ENCODE measurements at places on chromosomes 5 and 9.

GRCh38 chr9:6006749-6007057, 8.7 kb downstream of the RANBP6 start:
- no peak for DNase-seq

- no peak for DNase-seq
These were observed 163.5 kb downstream of the CD180 start for GRCh38 chr5:67032921-67033664.

DNA sequence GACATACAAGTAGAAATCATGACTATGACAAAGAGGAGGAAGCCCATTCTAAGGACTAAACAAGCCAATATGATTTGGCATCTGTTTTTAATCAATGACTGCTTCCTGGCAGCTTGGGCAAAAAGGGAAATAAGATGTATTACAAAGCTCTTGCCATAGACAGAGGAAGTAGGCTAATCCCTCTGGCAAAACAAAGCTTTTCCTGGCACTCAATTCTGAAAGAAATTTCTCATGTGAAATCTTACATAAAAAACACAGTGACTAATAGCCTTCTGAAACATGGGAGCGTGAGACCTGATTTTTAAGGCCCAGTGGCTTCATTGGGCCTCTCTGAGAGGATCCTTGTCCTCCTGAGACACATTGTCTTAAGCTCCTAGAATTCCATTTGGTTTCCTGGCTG, 93.6 kb downstream of the COL23A1 start:
- no peak for DNase-seq

DNA sequence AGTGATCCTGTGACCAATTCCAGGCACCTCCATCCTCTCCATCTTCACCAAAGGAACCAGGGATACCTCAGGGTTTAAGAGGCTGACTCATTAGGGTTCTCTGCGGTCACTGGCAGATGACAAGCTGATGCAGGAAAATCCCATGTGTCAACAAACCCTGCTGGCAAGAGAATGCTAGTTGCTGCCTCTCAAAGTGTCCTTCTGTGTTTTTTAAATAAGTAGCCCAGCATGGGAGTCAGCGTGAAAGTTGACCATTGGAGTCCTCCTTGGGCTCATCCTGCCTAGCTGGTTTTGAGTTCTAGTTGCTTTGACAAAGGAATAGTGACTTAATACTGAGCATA, 200.2 kb downstream of the SLIT3 start:
- DNase-seq, result no peak

- DNase-seq, result no peak
These were observed 125.2 kb downstream of the GLIS3 start for GRCh38 chr9:4174546-4175175.

DNA sequence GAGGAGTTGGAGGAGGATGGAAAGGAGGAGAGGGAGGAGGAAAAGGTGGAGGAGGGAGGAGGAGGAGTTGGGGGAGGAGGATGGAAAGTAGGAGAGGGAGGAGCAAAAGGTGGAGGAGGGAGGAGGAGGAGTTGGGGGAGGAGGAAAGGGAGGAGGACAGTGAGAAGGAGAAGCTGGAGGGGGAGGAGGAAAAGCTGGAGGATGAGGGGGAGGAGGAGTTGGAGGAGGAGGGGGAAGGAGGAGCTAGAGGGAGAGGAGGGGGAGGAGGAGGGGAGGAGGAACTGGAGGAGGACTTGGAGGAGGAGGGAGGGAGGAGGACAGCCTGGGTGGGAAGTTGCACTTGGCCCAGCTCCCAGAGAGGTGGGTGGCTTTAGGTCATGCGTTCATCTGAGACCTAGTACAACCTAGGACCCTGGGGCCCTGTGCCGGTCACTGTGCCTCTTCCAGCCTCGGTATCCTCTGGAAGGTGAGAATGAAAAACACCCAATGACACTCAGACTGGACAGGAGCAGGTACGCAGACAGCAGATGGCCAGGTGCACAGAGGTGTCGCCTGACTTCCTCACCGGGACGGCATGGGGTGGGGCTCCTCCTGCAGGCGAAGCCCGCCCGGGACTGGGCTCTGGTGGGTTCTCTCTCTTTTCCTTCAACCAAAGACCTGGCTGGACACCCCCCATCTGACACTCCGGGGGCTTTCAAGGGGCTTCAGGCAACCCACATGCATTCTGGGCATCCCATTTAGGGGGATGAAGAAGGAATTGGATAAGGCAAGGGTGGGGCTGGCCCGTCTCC, 12.2 kb upstream of the SLC2A6 start:
- no peak for DNase-seq

Data from activated CD4-positive, CD25-positive, alpha-beta regulatory T cell treated with anti-CD3 and anti-CD28 coated beads, Interleukin-2, amount 50 U/mL, for 72 hours (primary cell).